ENCODE measurements at places on chromosomes 2 and 18.

GRCh38 chr2:59456285-59456684, 1097.2 kb downstream of the BCL11A start:
- no peak for DNase-seq

DNA sequence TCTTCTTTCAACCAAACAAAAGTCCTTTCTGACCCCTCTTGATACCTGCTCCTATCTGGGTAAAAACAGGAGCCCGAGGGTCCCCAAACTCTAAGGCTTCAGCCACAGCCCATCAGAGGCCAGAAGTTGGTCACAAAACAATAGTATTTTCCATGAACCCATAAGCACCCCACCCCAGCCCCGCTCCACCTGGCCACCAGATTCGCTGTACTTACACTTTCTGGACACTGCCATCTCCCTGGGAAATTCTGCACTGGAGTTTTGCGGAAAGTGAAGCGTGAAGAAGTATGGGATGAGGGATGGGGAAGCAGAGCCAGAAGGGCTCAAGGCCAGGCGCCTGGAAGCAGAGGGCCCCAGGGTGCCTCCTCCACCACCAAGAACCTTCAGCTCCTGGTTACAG, 5.2 kb upstream of the RUFY4 start:
- DNase-seq: no peak

DNA sequence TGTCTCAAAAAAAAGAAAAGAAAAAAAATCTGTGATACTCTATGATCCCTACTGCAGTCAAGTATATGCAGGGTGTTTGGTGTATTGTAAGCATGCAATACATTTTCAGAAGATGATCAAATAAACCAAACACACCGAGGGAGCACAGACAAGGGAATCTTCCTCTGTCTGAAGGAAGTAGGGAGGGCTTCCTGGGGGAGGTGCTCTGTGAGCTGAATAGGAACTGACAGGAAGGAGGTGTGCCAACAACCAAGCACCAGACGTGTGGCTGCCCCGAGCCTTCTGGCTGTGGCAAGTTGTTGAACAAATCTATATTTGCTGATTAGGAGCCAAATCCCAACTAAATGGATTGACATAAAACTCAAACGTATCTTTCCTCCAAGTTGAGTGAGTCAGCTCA, 14.6 kb downstream of the THNSL2 start:
- DNase-seq: no peak

- DNase-seq: no peak
Observed at GRCh38 chr2:74092275-74092674, 55.4 kb downstream of the BOLA3 start.

DNA sequence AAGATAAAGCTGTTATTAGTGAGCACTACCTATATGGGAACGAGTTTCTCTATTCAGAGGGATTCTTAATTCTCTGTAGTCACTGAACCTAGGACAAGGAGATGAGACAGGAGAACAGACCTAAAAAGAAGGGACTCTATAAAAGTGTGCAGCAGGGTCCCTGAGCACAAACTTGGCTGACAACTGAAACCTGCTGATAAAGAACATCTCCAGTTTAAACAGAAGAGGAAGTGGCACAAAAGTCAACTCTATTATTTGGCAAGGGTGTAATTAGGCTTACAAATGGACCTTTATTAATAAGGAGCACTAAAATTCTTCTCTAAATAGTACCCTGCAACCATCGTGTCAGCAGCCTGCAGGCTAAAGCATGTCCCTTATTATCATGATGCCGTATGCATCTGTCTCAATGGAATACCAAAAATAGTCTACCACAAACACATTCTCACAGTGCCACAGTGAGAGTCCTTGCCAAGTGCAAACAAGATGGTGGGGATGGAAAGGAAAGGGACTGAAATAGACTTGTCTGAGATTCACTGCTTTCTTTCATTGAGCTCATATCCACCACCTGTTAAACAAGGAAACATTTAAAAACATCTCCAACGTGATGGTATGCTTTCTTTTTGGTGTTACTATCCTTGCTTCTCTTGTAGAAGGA, 260.2 kb downstream of the INSIG2 start:
- no peak for DNase-seq
